ENCODE measurements at places on chromosomes 2 and 18. TPM values are rescaled to one million over a fixed set of nuclear protein-coding genes. Genes with fewer than 3 reads are reported as not detected.

IL1B gene
- polyA plus RNA-seq, result 1.3 TPM

CLEC4F gene
- not detected for polyA plus RNA-seq

SLC9A4 gene
- polyA plus RNA-seq, result not detected

CDK5R2 gene
- not detected for polyA plus RNA-seq

ADRA2B gene
- not detected for polyA plus RNA-seq

ANKRD62 gene
- polyA plus RNA-seq, result not detected

SCYGR6 gene
- polyA plus RNA-seq, result not detected

IL1F10 gene
- polyA plus RNA-seq, result not detected

LHCGR gene
- not detected for polyA plus RNA-seq

PRKAG3 gene
- not detected for polyA plus RNA-seq

CNDP1 gene
- polyA plus RNA-seq, result not detected

ECEL1 gene
- polyA plus RNA-seq, result not detected

MCEE gene
- 23.6 TPM for polyA plus RNA-seq

USP40 gene
- 3.4 TPM for polyA plus RNA-seq

SLC5A7 gene
- not detected for polyA plus RNA-seq

ACADL gene
- polyA plus RNA-seq, result not detected

GALNT3 gene
- polyA plus RNA-seq, result 7.2 TPM

CYP27A1 gene
- 0.34 TPM for polyA plus RNA-seq

SP100 gene
- polyA plus RNA-seq, result 94.5 TPM
